ENCODE measurements at places on chromosomes 2 and 18.

GRCh38 chr18:39620551-39621168, 2055.1 kb upstream of the CELF4 start:
- DNase-seq = no peak

DNA sequence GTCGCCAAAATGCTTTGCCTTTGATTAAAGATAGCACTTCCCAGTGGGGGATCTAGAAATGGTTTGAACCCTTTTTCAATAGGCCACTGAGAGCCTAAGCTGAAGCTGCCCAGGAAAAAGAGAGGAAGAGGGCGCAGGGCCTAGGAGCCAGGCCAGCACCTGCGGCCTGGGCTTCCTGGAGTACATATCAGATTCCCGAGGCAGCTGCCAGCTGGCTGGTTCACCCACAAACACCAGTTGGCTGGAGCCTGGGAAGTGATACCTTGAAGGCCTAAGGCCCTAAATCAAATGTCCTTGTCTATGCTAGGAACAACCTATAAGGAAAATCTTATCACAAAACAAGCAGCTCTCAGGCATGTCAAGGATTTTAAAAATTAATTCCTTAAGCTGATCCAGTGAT, 37.1 kb downstream of the ANKRD44 start:
- no peak for DNase-seq

DNA sequence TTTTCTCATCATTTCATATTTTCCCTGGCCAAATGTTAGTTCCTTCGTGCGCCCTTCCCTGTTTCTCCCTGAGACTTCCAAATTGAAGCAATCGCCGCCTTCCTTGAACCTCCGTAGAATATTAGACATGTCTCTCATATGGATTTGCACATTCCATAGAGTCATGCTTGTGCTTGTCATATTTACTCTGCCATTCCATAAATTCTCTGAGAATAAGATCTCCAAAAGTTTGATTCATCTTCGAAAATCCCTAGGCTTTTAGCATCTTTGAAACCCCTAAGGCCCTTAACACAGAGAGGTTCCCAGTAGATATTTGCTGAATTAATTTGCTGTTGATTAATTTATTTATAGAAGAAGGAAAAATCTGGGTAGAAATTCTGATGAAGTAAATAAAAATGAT, 202.2 kb upstream of the PIK3C3 start:
- DNase-seq = no peak

DNA sequence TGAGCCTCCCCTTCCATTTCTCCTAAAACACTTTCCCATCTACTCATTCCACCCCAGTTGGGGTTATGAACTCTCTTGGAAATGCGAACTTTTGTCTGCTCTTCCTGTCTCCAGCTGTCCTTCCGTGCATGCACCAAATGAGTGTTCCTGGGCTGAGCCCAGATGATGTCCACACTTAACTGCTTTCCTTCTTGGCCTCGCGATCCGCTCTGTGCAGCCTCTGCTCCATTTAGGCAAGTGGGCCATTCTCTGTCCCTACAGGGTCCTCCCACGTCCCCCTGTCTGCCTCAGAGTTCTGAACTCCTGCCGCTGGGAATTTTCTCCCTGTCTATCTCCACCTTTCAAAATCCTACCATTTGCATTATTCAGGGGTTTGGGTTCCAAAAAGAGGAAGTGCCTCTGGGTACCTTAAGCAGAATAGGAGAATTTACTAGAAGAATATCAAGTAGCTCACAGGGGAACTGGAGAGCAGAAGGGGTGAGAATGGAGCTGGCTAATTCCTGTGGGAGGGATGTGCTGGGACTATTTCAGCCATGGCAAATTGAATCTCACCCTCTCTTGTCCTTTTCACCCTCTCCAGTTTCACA, 4.7 kb upstream of the NCK2 start:
- no peak for DNase-seq

- DNase-seq = no peak
Measured at GRCh38 chr18:39843546-39843945, 2111.5 kb upstream of the PIK3C3 start.

DNA sequence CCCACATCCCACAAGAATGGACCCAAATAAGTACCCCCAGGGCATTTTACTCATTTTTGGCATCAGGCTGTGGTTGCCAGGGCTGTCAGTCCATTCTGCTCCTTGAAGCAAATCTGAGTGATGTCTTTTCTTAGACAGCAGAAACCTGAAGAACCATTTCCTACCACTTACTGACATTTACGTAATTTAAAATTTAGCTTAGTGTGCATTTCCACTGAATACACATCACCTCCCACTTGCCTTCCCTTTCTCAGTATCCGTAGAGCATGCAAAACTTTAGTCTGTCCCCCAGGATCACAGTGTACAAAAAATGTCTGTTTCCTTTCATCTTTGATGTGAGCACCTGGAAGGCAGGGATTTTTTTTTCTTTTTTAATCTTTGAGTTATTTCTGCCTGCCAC, 130.3 kb downstream of the XIRP2 start:
- DNase-seq = no peak

Measured in eye (tissue), 1 donor.